ENCODE measurements at places on chromosomes 13 and 19.

DNA sequence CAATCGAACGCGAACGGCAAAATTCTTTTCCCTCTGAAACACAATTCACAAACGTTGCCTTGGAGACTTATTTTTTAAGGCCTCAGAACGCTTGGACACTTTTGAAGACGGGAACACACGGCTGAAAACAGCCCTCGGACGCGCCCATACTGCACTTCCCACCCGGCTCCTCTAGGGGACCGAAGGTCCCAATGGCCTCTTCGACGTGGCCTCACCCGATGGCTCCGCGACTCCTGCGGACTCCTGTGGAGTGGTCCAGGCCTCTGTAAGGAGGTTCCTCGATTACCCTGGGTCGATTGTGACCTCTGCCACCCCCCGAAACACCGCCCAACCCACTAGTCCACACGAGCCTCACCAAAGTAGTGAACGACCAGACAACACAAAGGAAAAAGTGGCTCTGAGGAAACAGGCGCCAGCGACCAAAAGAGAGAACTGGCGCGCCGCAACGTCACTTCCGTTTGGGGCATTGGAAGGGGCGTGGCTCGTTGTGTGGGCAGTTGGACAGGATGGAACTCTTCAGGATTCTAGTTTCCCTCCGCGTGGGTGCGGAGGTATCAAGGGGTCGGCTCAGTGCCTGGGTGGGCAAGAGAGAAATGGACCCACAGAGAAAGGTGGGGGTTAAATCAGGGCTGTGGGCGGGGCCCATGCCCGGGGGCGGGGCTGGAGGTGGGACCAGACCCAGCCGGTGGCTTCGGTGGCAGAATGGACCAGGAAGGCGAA, at the start of gene ZNF560:
ZNF560 (minus strand) TSS at position 434 of the 720 bp plus-strand sequence. CDS start 23,303 bp downstream, outside the sequence.
- DNase-seq: no peak

- DNase-seq: no peak
Observed at GRCh38 chr13:99143904-99144303, 56.8 kb upstream of the UBAC2 start.

- DNase-seq: no peak
Observed at GRCh38 chr19:13169769-13170168, 19.6 kb downstream of the IER2 start.

DNA sequence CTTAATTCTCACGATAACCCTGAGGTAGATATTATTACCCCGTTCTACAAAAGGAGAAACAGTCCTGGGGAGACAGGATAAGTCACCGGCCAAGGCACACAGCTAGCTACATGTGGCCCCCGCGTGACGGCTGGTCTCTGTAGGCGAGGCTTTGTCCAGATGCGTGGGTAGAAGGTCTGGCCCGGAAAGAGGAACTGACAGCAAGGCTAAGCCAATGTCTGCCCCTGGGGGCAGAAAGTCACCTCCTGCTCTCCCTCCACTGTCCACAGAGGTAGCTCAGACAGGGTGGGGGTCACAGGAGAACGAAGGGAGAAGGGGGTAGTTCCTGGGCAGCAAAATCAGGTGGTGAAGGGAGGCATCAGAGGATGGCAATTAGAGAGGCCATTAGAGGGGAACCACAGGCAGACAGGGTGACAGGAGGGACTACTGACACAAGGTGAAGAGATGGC, 1.8 kb downstream of the APOC4 start:
- no peak for DNase-seq

GRCh38 chr13:84973661-84974060, 825.6 kb downstream of the SLITRK6 start:
- DNase-seq: no peak

DNA sequence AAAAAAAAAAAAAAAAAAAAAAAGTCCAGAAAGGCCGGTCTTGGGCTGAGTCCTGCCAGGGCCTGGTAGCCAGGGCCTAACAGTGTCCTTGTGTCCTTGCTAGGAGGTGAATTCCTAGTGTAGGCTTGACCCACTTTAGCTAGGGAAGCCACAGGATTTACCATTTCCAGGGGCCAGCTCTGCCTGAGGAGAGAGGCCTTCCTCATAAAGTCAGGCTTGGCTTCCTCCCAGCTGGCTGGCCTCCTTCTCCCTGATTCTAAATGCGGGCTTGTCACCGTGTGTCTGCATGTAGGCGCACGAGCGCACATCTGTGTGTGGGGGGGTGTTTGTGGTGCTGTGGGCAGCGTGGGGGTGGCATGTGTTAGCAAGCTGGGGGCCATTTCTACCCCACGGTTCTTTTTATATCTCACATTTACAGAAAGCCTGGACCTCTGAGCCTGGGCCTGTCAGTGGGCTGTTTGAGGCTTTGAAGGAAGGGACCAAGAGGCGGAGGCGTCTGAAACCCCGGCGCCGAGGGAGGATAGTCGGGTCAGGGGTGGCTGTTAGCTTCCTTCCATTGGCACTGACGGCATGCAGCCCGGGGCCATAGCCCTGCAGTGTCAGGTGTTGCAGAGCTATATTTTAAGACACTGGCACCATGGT, 31.7 kb downstream of the IER2 start:
- DNase-seq: no peak

DNA sequence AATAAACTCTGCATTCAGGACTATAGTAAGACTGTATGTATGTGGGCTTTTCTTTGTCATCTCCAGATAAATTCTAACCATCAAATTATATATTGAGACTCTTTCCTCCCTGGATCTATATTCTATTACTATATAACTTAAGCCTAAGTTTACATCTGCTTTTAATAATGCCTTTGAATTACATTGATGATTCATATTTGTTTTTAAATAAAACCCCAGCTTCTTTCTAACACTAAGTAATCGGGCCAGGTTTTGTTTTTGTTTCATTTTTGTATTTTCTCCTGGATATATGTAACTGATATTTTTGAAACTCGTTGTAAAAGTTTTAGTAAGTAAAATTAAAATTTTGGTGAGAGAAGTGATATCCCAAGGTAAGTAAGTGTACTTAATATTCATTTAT, 1599.1 kb downstream of the PCDH9 start:
- no peak for DNase-seq

- DNase-seq: peak; percentile 66
Observed at GRCh38 chr19:9586764-9587163, 2.5 kb upstream of the ZNF121 start.

DNA sequence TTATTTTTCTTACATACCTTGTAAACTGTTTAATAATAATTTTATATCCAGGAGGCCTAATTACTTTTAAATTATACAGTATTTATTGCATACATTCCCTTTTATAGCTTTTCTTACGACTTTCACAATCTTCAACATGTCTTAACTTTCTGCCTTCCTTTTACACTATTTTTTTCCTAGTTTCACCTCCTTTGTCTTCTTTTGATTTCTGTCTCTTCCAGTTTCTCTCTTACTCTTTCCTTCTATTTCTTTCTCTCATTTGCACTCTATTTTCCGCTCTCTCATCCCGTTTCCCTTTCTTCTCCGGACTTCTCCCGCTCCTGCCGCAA, 11.5 kb downstream of the ZNF552 start:
- no peak for DNase-seq

GRCh38 chr13:100173203-100173602, 84.3 kb downstream of the PCCA start:
- DNase-seq: no peak

- DNase-seq: no peak
Observed at GRCh38 chr13:29310806-29311205, 284.7 kb downstream of the SLC7A1 start.

- DNase-seq: no peak
Observed at GRCh38 chr13:42348576-42348975, 76.6 kb downstream of the AKAP11 start.

- no peak for DNase-seq
Observed at GRCh38 chr13:48233889-48234488, 983 bp downstream of the ITM2B start.

DNA sequence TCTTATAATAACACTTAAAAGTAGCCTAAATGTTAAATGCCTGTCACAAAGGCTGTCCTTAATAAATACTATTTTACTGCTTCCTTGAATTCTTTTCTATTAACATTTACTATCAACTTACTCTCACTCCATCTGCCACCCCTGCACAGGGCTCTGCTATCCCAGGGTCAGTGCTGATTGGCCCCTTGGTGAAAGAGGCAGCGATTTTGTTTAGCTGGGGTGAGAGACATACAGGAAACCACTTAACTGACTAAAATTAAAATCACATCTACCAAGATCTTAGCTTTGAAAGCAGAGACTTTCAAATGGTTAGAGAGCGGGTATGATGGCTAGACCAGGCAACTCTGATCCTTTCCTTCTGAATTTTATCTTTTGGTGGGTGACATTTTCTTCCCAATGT, 149.9 kb upstream of the HTR2A start:
- no peak for DNase-seq

- peak; percentile 60 for DNase-seq
Observed at GRCh38 chr19:38263689-38264485, 486 bp upstream of the SPINT2 start.

DNA sequence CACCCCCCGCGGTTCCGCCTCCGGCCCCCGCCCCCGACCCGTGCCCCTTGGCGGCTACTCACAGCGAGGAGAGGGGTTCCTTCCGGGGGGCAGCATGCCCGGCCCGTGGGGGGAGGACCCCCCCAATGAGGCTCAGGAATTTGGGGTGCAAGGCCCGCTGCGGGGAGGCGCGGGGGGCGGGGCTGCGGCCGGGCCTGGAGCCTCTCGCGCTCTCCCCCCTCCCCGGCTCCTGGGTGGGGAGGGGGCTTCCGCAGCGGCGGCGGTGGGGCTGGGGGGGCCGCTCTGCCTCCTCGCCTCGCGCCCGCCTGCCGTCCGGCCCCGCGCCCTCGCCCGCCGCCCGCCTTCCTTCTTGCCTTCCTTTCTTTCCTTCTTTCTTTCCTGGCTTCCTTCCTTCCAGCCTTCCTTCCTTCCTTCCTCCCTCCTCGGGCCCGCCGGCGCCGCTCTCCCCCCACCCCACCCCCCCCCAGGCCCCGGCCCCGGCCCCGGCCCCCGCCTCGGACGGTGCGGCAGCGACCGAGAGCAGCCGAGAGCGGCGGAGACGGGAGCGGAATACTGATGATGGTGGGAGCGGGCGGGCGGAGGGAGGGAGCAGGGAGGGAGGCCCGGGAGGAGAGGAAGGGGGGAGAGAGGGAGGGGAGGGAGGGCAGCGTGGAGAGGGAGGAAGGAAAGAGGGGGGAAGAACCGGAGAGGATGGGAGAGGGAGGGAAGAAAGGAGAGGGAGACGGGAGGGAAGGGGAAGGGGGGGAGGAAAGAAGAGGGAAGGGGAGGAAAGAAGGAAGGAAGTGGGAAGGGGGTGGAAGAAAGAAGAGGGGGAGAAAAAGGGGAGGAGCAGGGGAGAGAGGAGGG, at the start of gene LRRC4B:
LRRC4B (minus strand) TSS at position 554 of the 846 bp plus-strand sequence. CDS start 19,597 bp downstream, outside the sequence.
- DNase-seq: no peak

- DNase-seq: no peak
Observed at GRCh38 chr19:52990759-52991418, 22.8 kb upstream of the ERVV-1 start.

DNA sequence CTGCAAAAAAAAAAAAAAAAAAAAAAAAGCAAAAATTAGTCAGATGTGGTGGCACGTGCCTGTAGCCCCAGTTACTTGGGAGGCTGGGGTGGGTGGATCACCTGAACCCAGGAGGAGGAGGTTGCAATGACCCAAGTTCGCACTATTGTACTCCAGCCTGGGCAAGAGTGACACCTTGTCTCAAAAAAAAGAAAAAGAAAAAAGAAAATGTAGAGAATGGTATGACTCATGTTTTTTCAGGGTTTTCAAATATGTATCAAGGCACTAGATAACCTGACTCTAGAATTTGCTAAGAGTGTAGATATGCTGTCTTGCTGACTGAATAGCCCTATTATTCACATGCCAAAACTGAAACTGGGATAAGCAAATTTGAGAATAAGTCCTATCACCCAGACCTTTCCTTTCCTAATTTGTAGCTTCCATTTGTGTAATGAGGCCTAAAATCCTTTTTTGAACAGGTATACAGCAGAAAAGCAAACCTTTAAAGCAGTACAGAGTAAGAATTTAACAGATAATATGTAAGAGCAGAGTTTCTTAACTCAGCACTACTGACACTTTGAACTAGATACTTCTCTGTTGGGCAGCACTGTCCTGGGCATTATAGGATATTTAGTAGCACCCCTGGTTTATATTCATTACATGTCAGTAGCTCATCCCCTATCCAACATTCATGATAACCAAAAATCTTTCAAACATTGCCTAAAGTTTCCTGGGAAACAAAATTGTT, 108.6 kb downstream of the ELF1 start:
- DNase-seq: no peak

DNA sequence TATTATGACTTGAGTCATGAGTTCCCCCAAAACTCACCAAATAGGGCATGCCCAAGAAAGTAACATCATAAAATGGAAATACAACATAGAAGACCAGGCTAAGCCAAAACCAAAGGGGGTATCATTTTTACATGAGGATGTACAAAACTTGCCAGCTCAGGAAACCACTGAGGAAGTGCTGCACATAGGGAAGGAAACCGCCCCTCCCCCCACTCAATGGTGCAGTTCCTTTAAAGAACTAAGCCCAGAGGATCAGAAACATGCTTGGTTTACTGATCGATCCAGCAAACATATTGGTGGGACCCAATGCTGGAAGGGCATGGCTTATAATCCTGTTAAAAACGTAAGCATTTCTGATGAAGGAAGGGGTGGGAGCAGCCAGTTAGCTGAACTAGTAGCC, 4.2 kb upstream of the ZNF486 start:
- DNase-seq: peak; percentile 14

GRCh38 chr19:46489445-46490272, 6.0 kb downstream of the PNMA8B start:
- no peak for DNase-seq

- no peak for DNase-seq
Observed at GRCh38 chr19:55650126-55650557, 2.1 kb downstream of the CCDC106 start.

DNA sequence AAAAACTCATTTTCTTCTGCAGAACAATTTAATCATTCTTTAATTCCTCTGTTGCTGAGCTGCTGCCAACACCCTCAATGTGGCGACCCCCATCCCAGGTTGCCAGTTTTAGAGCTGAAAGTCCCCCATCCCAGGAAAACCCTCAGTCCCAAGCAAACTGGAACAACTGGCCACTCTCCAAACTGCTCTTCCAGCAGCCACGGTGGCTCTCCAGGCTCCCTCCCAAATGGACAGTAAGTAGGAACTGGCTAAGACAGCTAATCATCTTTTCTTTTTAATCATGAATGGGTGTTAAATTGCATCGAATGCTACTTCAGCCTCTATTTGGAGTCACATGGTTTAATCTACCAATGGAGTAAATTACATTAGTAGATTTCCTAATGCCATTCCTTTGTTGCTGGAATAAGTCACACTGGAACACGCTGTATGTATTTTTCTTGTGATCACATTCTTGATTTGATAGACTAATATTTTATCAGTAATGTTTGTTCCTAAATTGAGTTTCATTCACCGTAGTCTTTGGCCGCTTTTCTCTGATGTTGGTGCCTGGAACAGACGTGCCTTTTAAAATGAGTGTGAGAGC, 33.7 kb upstream of the VSTM2B start:
- DNase-seq: no peak

All from T-helper 9 cell (primary cell).